ENCODE measurements at places on chromosomes 6 and 20.

DNA sequence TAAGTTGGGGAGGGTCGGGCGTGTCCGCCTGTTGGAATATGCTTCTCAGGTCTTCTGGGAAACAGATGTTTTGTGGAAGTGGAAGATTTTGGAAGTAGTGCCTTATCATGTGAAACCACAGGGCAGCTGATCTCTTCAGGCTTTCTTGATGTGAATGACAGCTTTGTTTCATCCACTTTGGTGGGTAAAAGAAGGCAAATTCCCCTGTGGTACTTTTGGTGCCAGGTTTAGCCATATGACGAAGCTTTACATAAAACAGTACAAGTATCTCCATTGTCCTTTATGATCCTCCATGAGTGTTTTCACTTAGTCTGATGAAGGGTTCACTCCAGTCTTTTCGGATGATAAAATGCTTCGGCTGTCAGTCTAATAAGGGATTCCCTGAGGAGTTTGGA, 4.6 kb downstream of the IRF4 start:
- no peak for DNase-seq

DNA sequence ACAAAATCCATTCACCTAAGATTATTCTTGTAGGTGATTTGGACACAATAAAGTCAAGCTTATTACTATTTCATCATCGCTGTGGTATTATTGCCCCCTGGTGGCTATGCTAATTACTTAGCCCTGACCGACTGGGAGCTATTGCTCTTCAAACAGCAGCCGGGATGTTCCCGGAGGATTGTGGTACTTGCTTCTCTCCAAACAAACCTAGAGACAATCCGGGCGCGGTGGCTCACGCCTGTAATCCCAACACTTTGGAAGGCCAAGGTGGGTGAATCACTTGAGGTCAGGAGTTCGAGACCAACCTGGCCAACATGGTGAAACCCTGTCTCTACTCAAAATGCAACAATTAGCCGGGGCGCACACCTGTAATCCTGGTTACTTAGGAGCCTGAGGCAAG, 15.4 kb upstream of the STMND1 start:
- no peak for DNase-seq

GRCh38 chr6:106778943-106779342, 149.6 kb downstream of the QRSL1 start:
- DNase-seq = no peak

DNA sequence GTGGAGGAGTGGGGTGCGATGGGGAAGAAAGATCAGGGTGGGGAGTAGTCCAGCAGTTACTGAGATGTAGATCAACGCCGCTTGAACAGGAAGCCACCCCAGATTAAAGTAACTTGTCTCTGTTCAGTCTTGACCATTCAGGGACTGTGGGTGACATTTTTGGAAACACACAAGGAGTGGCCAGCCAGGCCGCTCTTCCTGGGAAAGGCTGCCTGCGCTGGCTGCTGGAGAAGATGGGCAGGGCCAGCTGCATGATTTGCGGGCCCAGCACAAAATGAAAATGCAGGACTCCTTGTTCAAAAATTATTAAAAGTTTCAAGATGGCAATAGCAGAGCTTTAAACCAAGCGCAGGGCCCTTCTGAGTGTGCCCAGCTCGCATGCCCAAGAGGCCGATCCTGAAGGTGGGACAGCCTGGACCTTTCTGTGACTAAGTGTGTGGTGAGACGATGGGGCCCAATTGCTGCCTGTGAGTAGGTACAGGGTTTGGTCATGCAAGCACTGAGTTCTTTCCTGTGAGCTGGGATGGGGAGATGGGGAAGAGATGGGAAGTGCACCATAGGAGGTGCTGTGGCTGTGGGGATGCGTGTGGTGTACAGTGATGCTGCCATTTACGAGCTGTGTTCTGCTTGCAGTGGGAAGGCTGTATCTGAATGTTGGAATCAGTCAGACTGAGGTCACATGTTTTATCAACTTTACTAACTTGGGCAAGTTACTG, 51.3 kb downstream of the DAAM2 start:
- DNase-seq = no peak

DNA sequence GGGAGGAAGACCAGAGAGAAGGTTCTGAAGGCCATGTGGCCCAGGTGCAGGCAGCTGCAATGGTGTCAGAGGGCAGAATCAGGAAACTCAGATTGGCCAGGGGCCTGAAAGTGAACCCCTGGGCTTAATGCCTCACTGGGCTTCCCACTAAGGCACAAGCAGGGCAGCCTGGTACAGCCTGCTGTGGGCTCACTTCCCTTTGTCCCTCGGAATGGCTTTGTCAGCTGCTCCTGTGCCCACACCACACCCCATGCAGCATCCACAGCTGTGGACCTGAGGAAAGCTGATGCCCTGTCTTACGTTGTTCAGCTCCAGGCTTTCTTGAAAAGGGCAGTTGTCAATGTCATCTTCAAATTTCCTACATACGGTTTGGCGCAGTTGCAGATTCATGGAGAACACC, 2.4 kb downstream of the CST9 start:
- no peak for DNase-seq

GRCh38 chr6:98579079-98579478, 255.3 kb upstream of the POU3F2 start:
- DNase-seq = no peak

DNA sequence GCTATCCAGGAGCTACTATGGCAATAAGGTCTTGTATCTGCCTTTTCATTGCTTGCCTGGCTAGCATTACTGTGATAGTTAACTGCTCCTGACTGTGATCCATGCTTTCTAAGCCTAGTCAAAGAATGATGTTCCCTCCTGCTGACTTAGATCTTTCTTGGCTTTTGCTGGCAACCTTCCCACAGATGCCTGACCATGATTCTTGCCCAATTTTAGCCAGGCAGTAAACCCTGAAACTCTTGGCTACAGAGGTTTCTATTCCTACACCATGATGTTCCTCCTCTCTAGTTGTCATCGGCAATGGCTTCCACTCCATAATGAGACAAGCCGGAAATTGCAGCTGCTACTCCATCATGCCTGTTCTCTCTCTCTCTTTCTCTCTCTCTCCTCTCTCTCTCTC, 238.1 kb downstream of the HAO1 start:
- DNase-seq = no peak

DNA sequence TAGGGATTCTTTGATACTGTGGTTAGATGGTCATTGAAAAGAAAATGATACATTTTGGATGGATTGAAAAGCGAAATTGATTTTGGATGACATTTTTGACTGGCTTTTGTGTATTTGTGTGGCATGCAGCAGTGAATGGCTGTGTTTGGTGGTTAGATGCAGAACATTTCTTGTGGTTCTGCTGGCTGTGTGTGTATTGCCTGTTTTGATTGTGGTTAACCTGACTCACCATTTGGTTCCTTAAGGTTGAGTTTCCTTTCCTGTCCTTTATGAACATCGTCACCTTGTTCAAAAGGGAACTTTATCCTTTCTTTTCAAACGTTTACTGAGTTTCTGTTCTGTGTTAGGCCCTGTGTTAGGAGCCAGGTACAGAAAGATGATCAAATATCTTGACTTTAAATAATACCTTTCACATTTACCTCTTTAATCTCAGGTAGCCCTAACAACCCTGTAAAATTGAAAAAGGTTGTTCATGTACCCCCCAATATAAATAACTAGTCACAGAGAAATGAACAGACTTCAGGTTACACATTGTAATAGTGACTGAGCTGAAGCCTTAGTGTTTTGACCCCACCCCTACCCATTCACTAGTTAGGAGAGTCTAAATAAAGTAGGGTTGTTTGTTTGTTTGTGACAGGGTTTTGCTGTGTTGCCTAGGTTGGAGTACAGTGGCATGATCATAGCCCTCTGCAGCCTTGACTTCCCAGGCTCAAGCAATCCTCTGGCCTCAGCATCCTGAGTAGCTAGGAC, 23.8 kb downstream of the ANKS1A start:
- peak; percentile 57 for DNase-seq

- no peak for DNase-seq
Observed at GRCh38 chr6:156659822-156660198, 117.4 kb upstream of the ARID1B start.

DNA sequence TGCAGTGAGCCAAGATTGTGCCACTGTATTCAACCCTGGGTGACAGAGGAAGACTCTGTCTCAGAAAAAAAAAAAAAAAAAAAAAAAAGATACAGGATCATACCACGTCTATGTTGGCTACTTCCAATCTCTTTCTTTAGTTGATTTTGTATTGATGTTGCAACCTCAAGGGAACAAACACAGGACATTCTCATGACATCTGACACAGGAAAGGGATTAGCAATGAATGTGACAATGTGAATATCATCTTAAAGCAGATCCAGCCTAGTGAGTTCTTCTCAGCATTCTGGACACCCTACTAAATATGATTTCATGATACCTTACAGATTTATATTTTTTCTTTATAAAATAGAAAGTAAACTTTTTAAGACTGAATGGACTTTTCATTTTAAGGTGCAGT, 580.3 kb downstream of the PRKN start:
- DNase-seq = no peak

DNA sequence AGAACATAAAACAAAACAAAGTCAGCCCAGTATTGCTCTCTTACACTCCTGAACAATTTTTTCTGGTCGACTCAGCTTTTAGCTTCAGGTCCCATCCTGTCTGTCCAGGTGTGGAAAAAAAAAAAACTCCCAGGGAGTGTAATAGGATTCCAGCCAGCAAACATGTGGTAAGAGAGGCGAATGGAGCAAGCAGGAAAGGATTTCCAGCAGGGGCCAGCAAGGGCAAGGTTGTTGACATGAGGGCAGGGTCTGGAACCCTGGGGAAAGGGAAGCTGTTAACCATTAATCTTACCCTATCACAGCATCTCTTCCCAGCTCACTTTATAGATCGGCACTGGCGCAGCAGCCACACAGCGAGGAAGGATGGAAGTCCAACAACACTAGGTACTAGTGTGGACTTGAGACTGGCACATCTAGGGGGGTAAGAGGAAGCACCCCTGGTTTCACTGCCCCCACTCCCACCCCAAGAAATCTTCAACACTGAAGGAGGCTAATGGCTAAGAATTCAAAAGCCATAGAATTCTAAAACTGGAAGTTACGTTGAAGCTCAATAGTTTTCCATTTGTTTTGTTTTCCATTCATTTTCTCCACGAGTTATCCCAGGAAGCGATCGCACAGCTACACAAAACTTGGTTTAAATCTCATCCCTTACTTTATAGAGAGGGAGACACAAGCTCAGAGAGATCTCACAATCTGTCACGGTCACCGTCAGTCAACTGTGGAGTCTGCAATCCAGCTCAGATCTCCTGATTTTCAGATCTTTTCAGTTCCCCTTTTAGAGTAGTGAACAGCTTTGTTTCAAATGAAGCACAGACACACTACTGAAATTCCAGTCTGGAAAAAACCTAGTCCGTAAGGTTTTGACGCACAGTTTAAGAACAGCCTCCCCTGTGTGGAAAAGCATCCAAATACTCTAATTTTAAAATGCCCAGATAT, 53.3 kb downstream of the SLC22A23 start:
- DNase-seq = no peak

- DNase-seq = no peak
Observed at GRCh38 chr6:147192278-147192911, 11.8 kb upstream of the STXBP5 start.

DNA sequence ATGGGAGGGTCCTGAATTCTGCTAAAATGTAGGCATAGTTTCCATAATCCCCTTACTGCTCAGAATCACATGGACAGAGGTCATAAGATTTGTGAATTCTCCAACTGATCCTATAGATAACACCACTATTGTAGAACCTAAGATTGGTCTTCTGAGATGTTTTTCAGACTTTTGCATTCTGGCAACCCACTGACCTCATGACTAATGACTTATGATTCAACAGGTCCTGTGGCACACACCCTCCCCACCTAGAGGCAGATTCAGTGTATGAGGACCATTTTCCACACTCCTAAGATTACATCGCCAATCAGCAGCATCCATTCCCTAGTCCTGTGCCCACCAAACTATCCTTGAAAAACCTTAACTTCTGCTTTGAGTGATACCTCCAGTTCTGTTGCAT, 207.2 kb downstream of the BTBD9 start:
- no peak for DNase-seq

DNA sequence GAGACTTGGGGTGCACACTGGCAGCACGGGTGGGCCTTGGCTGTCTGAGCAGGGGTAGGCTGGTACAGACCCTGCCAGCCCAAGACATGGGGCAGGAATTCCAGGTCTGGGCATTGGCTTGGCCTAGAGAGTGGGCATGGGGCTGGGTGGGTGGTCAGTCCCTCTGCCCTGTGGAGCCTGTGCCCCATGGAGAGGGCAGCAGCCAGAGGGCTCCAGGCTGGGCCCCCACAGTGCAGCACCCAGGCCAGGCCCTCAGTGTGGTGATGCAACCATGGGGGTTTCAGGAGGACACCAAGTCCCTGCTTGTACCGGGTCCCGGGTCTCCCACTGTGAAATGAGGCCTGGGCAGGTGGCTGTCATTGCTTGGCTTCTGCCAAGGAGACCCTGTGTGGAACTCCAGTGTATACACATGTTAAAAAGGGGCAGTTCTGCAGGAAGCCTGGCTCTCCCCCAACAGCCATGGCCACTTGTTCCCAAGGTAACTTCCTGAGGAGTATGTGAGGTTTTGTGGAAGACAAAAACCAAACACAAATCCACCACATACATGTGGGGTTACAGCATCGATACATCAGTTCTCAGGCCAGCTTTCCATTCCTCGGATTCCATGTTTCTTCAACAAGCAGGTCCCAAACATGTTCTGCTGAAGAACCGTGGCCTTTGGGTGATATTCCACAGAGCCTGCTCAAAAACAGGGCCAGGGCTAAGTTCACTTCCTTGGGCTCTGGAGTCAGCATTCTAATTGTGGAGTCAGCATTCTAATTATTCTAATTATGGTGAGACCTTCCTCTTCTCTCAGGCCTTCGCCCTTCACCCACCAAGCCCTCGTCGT, 77.3 kb downstream of the DACT2 start:
- no peak for DNase-seq

DNA sequence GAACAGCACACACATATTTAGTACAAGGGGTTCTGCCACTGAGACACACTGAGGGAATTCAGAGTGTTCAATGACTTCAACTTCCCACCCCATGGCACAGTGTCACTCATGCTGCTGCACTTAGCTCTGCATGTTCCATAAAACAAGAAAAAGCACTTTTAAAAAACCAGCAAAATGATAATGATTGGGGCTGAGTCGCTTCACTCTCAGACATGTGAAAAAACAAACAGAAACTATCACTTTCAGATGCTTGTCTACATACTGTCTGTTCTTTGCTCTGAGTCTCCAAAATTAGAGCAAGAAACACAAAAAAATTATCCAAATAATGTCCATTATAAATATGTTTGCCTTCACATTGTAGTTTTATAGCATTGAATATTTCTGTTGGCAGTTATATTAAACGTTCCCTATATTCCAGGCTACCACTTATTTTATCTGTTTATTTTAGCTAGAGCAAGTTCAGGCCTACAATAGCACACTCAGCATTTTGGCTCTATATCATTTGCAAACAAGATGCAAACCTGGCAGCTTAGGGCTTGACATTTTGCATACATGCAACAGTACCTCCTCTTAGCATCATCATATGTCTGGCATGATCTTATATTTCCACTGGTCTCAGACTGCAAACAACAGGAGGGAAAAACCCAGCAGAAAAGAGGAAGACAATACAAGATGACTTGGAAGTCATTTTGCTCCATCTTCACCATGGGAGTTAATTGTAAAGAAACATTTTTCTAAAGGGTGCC, 398.8 kb downstream of the HACE1 start:
- no peak for DNase-seq

All from stimulated activated CD4-positive, alpha-beta T cell treated with anti-CD3 and anti-CD28 coated beads, Interleukin-1b, Interleukin-23, amount 100 ng/mL, for 48 hours (primary cell).